ENCODE measurements at places on chromosomes 11 and 22.

- DNase-seq: no peak
Measured at GRCh38 chr11:75496305-75496752, 29.4 kb downstream of the GDPD5 start.

- DNase-seq: no peak
Measured at GRCh38 chr11:10622957-10623791, 54.7 kb upstream of the LYVE1 start.

GRCh38 chr11:43555186-43555585 lies 125.4 kb upstream of the HSD17B12 start:
- DNase-seq: no peak

DNA sequence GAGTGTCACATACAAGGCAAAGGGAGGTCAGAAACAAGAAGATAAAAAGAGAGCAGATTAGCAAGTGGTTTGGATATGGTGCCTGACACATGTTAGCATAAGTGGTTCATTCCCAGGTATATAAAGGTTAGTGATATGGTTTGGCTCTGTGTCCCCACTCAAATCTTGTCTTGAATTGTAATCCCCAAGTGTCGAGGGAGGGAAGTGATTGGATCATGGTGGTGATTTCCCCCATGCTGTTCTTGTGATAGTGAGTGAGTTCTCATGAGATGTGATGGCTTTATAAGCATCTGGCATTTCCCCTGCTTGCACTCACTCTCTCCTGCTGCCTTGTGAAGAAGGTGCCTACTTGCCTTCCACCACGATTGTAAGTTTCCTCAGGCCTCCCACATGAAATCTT lies 12.1 kb upstream of the DKK3 start:
- DNase-seq: no peak

DNA sequence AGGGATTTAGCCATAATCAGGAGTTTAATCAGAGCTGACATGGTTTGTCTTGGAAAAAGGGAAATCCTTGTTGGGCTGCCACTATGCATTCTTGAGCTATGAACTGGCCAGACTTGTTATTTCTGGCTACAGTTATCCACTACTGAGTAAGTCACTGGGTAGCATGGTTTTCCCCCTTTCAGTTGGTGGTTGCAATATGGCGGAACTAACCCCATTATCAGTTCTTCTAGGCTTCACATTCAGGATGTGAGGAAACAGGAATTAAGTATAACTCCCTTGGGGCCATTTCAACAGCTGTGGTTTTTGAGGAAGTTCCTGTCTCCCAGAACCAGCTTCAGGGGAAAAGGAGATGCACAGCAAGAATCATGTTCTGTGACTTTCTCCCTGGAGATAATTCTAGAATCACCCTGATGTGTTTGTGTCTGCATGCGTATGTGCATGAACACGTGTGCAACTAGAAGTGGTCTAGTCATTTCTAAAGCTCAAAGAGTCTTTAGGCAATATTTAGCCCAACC lies 103.0 kb upstream of the CD44 start:
- no peak for DNase-seq

DNA sequence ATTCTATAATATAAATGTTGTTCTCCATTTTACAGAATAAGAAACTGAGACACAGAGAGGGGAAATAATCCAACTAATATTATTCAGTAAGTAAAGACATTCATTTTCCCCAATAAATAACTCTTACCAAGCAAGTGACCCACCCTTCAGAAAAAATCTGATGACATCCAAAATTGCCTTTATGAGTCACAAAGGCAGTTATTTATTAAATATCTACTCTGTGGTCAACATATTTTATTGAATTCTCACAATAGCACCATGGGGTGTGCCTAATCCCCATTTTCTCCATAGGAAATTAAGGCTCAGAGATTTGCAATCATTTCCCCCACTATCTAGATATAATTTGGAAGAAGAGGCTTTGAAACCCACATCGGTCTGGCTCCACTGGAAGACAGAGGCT lies 161.5 kb upstream of the ISX start:
- DNase-seq: no peak

DNA sequence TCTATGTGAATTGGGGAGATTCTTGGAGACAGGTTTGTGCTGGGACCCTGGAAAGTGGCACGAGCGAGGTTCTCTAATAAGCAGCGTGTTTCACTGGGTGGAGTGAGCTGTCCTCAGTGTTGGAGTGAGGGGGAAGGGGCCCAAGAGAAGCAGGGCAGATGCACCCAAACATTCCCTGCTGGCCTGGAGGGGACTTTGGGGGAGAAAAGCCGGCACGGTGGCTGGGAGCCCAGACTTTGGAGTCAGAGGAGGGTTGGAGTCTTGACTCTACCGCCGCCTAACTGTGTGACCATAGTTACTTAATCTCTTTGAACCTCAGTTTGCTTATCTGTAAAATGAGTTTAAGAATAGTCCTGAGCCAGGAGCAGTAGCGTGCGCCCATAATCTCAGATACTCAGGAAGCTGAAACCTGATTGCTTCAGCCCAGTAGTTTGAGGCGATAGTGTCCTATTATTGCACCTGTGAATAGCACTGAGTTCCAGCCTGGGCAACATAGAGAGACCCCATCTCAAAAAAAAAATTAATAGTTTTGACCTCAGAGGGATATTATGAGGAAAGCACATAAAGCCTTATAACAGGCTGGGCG lies 614 bp downstream of the NR1H3 start:
- no peak for DNase-seq

DNA sequence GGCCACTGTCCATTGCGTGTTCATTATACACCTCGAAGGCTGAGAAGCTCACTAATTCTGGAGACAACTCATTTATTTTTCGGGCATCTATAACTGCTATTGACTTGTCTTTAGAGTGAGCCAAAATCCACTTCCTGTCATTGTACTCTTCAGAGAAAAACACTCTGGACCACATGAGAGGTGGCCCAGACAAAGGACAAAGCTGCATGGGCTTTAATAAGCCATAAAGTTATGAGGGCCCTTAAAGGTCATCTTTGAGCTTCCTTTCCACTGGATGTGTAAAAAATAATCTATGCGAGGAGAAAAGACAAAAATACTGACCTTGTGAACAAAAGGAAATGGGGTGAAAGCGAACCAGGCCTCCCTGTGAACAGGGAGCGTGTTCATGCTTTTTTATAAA lies 63.5 kb upstream of the ZC3H12C start:
- no peak for DNase-seq

- DNase-seq: no peak
Measured at GRCh38 chr11:41118521-41118920, 340.9 kb downstream of the LRRC4C start.

DNA sequence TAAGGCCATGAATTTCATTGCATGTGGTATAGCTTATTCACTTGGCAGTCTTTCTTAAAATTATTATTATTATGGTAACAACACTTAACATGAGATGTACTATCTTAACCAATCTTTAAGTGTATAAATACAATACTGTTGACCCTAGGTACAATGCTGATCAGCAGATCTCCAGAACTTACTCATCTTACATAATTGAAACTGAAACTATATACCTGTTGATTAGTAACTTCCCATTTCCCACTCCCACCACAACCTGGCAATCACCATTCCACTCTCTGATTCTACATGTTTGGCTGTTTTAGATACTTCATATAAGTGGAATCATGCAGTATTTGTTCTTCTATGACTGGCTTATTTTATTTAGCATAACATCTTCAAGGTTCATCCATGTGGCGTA lies 150.2 kb upstream of the POU2AF2 start:
- no peak for DNase-seq

- DNase-seq: no peak
Measured at GRCh38 chr11:40054631-40055030, 1404.8 kb downstream of the LRRC4C start.

- DNase-seq: no peak
Measured at GRCh38 chr11:71323876-71324526, 71.6 kb upstream of the SHANK2 start.

- no peak for DNase-seq
Measured at GRCh38 chr11:34682825-34683224, 61.9 kb downstream of the EHF start.

- DNase-seq: no peak
Measured at GRCh38 chr11:45278714-45279113, 7.4 kb downstream of the SYT13 start.

- DNase-seq: no peak
Measured at GRCh38 chr11:64218628-64219353, 7.2 kb downstream of the TRPT1 start.

- no peak for DNase-seq
Measured at GRCh38 chr11:117950301-117950700, 21.1 kb upstream of the TMPRSS13 start.

- DNase-seq: no peak
Measured at GRCh38 chr11:73762732-73763131, 1.9 kb upstream of the RAB6A start.

- no peak for DNase-seq
Measured at GRCh38 chr11:125327518-125328224, 163.1 kb downstream of the PKNOX2 start.

GRCh38 chr11:35802672-35803071 lies 140.1 kb downstream of the TRIM44 start:
- no peak for DNase-seq

DNA sequence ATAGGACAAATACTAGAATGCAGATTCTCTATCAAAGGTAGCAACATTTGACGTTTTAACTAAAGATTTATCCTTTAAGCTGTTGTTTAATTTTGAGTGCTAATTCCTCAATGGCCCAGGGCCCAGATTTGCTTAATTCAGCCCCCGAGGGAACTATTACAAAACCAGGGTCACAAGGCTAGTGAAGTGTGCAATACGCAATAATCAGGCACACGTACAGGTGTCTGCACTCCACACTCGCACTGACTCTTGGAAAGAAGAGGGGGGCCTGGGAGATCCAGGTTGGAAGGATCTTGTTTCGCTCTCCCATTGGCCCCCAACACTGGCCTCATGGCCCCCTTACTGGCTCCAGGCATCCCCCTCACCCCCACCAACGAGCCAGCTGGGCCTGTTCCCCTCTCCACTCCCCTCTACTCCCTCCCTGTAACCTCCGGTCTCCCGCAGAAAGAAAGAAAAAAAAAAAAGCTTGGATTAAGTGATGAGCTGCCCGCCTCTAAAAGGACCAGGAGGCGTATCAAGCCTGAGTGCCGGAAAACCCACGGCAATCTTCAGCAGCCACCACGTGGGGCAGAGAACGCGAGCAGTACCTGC lies 2.2 kb upstream of the KIRREL3 start:
- no peak for DNase-seq

DNA sequence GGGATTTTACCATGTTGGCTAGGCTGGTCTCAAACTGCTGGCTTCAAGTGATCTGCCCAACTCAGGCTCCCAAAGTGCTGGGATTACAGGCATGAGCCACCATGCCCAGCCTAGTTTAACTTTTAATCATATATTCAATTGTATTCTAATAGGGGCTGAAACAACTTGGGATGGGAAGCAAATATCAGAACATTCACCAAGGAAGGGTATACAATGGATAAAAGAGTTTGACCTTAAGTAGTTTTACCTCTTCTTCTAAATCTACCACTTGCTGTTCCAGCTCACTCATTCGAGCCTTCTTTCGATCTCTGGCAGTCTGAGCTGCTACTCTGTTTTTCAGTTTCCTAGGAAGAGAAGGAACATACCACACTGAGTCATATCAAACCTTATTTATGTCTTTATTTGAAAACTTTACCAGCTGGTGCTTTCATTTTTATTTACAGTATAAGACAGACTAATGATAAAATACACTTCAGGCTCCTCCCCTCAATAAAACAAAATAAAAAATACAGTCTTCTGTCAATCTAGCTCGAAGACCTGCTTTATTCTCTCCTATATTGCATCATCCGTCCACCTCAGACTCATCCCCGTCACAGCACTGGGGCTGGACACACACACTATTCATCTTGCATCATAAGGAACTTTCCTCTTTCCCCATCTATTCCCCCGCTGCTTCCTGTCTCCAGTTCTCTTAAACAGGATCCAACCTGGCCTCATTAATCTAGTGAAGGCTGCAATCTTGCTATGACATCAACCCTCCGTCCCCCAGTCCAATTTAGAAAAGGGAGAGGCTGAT lies 1.4 kb downstream of the XBP1 start:
- no peak for DNase-seq

GRCh38 chr11:131823772-131824171 lies 453.4 kb downstream of the NTM start:
- no peak for DNase-seq

DNA sequence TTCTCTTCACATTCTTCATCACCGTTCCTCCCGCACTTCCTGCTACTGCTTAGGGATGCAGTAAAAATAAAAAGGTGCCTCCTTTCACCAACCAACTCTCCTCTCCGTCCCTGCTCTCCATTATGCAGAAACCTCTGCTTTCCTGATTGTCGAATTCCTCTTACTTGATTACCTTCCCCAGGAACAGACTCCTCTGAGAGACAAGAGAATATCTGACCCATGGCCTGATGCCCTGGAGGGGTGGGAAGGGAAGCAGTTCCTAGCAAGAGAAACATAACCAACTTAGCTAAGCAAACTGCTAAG lies 80.9 kb downstream of the TRIM29 start:
- DNase-seq: no peak

GRCh38 chr11:75558939-75559843 lies 2.9 kb upstream of the SERPINH1 start:
- no peak for DNase-seq

- DNase-seq: no peak
Measured at GRCh38 chr11:115466122-115466521, 38.1 kb downstream of the CADM1 start.

Measured in NCI-H187 treated with DMSO at 0.1 percent for 48 hours (cell line).